ENCODE measurements at places on chromosomes 5 and 9.

DNA sequence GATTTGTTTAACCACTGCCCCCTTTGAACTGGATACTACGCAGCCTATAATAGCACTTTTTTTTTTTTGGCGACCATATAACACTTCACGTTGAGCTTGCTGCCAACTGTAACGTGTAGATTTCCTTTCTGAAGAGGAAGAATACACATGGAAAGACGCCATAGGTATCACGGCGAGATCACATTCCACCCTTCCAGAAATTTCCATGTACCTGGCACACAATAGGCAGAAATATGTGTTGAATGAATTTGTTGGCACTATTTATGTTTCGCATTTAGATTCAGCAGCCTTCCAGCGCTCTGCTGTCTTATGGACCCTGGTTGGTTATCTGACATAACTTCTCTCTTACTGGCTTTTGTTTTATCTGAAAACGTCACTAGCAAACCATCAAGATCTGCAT, 250.3 kb downstream of the SLIT3 start:
- DNase-seq, result no peak

GRCh38 chr5:108345541-108346171, 36.2 kb downstream of the FBXL17 start:
- DNase-seq, result no peak

- no peak for DNase-seq
Observed at GRCh38 chr9:13424204-13424603, 144.7 kb upstream of the MPDZ start.

GRCh38 chr5:141846031-141846430, 32.2 kb downstream of the PCDH1 start:
- DNase-seq, result no peak

- DNase-seq, result no peak
Observed at GRCh38 chr9:18489861-18490260, 15.9 kb downstream of the ADAMTSL1 start.

GRCh38 chr5:171207256-171207847, 101.7 kb upstream of the TLX3 start:
- no peak for DNase-seq

DNA sequence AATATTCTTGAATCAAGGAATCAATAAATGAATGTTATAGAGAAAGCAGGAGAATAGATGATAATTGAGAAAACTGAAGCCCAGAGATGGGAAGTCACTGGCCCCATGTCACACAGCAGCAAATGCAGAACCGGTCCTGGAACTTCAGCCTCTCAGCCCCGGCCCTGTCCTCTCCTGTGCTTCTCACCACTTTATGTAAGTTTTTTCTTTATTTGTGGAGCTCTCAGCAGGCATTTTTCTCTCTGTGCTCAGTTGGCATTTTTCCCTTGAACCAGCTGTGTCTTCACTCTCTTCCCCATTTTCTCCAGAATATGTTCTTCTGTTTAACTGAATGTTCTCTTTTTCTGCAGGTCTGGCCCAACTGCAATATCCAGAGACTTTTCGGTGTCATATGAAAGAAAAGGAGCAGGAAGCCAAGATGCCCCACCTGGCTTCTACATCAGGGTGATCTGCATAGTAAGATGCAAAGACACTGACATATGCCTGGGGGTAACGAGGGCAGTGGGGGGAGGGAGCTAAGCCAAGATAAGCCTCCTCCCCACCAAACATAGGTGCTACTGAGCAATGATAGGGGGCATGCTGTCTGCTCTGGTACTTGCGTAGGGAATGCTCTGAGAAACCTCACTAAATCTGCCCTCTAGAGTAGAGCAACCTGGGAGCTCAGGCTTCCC, 12.8 kb upstream of the LCP2 start:
- DNase-seq, result no peak

GRCh38 chr5:154470947-154471870, 6.8 kb downstream of the HAND1 start:
- DNase-seq, result no peak

DNA sequence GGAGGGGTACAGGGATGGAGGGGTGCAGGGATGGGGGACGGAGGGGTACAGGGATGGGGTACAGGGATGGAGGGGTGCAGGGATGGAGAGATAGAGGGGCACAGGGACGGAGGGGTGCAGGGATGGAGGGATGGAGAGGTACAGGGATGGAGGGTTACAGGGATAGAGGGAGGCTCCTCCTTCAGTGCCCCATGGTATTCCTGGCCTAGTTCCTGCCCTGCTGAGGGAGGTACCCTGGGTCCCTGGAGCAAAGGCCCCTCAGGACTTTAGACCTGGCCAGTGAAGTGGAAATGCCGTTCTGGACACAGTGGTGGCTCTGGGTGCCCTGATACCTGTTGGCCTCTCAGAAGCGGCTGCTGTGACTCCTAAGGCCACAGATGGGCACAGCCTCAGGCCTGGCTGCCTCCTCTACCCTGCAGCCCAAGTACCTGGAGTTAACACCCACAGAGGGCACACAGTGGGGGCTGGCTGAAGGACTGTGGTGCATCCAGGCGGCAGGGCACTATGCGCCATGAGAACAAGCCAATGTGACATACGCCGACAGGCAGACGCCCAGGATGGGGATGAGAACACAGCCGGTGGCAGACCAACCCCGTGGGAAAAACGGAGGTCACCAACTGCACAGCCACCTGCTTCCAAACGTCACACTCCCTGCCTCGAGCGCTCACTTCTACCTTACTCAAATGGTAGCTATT, 8.4 kb downstream of the PTGES2 start:
- DNase-seq, result no peak

DNA sequence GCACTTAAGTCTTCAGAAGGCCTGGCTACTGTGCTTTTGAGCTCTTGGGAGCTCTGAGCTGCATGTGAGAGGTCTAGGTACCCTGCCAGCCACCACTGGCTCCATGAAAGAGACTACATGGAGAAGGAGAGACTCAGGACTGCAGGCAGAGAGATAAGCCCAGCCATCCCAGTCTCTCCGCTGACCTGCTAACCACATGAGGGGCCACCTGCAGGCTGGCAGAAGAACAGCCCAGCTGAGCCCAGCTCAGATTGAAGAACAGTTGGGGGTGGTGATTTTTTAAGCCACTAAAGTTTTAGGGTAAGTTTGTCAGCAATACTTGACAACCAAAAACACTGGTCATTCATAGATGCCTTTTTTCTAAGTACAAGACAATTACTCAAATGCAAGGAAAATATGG, 205.0 kb upstream of the PRDM9 start:
- DNase-seq, result no peak
